Body of pancreas (tissue), 4 donors: ENCODE measurements at places on chromosomes 6 and 20. TPM values are rescaled to one million over a fixed set of nuclear protein-coding genes. Genes with fewer than 3 reads are reported as not detected.

GRCh38 chr20:62402456-62403150 is 4.5 kb downstream of the CABLES2 start:
- H3K27me3 ChIP-seq: no peaks in the 10 kb centered on the region
- no peak overlapping the region for H3K27ac ChIP-seq
- H3K4me3 ChIP-seq: no peak overlapping the region

SLC35B3 gene
- total RNA-seq: 15.3 TPM

DNA sequence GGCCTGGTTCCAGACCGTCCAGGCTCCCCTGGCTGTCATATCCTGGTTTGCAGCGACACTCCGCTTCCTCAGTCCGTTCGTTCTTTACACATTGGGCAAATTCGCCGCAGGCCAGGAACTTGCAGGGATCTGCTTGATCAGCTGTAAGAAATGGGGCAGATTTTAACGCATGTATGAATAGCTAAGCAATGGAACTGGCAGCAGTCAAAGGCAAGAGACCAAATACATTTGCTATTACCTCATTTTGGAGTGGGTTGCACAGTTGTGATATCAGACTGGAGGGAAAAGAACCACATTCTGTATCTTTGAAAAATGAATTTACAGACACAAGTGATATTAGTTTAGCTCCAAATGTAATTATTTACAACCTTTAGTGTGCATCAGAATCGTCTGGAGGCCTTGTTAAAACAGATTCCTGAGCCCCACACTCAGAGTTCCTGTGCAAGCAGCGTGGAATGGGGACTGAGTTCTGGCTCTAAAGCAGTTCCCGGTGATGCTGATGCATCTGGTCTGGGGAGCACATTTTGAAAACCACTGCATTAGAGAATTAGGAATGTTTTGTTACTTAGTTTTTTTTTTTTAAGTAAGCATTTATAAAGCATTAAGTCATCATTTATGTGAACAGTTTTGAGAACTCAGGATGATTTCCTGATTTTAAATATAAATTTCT is 141.3 kb downstream of the IMPG1 start:
- no peak overlapping the region for H3K4me3 ChIP-seq
- H3K4me1 ChIP-seq: peaks cover 3% of the 10 kb centered on the region
- H3K27ac ChIP-seq: no peak overlapping the region
- DNase-seq: no peak
- H3K36me3 ChIP-seq: no peaks in the 10 kb centered on the region

- no peak overlapping the region for H3K4me3 ChIP-seq
- no peaks in the 10 kb centered on the region for H3K27me3 ChIP-seq
- no peak overlapping the region for H3K27ac ChIP-seq
- no peaks in the 10 kb centered on the region for H3K36me3 ChIP-seq
Observed at GRCh38 chr20:59605601-59606364, 1.4 kb downstream of the PHACTR3 start.

FANCE gene
- 4.9 TPM for total RNA-seq

ADGRG6 gene
- total RNA-seq: 38.6 TPM

GRCh38 chr6:131331873-131332781 is 196.9 kb downstream of the AKAP7 start:
- no peaks in the 10 kb centered on the region for H3K27me3 ChIP-seq
- no peaks in the 10 kb centered on the region for H3K36me3 ChIP-seq
- DNase-seq: no peak
- no peak overlapping the region for H3K4me3 ChIP-seq
- no peaks in the 10 kb centered on the region for H3K4me1 ChIP-seq
- no peak overlapping the region for H3K27ac ChIP-seq

DNA sequence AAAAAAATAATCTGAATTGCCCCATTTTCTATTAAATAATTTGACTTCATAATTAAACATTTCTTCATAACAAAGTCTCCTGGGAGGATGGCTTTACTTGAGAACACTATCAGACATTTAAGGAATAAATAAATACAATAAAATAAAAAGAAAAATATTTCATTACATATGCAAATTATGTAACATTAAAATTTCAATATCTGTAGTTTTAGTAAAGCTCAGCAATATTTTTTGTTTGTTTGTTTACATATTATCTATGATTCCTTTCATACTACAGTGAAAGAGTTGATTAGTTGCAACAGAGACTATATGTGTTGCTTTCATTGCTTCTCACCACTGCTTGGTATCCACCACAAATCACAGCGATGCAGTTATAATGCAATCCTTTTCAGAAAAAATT is 474.9 kb upstream of the GJE1 start:
- H3K36me3 ChIP-seq: no peaks in the 10 kb centered on the region
- no peaks in the 10 kb centered on the region for H3K4me1 ChIP-seq
- no peak overlapping the region for H3K4me3 ChIP-seq
- no peak for DNase-seq
- no peak overlapping the region for H3K27ac ChIP-seq

- H3K27me3 ChIP-seq: no peaks in the 10 kb centered on the region
- peak; percentile 66 for DNase-seq
- H3K27ac ChIP-seq: no peak overlapping the region
- H3K4me3 ChIP-seq: no peak overlapping the region
- H3K4me1 ChIP-seq: peaks cover 6% of the 10 kb centered on the region
Observed at GRCh38 chr6:106223300-106223930, 102.1 kb downstream of the ATG5 start.

PLCB4 gene
- 3.4 TPM for total RNA-seq

GRCh38 chr6:41428996-41429421 is 93.6 kb downstream of the NCR2 start:
- H3K4me3 ChIP-seq: no peak overlapping the region
- DNase-seq: no peak
- H3K27ac ChIP-seq: no peak overlapping the region
- H3K36me3 ChIP-seq: no peaks in the 10 kb centered on the region
- H3K4me1 ChIP-seq: peaks cover 22% of the 10 kb centered on the region

SLC32A1 gene
- total RNA-seq: not detected

WFDC10B gene
- not detected for total RNA-seq

DNA sequence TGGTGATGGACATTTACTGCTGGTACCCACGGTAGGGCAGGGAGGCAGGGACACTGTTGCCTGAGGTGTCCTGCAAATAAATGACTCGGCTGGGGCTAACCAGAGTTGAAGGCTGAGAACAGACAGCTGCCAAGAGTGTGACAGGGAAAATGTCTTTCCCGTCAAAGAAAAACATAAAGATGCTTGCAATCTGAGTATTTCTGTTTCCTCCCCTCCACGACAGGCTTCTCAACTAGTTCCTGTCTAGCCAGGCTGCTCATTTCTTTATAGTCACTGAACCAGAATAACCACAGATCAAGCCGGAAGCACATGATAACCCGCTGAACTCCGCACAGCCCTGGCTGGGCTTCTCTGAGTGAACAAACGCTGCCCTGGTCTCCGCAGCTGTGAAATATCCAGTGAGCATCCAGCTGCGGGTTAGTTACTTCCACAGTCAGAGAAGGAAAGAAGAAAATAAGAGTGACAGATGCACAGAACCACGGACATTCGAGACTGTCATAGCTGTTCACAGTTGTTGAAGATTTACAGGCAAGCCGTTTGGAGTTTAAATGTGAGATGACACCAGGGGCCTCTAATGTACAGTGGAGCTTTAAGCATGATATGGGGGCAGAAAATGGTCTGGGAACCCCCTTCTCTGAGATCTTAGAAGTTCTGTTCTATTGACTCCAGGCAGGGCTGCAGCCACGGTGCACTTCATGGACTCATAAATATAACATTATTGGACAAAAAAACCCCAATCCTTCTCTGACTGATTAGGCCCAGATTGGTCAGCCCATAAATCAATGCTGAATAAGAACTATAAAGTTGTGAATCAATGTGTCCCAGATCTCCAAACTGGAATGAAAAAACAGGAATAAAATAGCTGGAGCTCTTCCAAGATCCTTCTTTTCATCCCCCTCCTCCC is 299.9 kb upstream of the SUPT3H start:
- DNase-seq: no peak
- no peaks in the 10 kb centered on the region for H3K27me3 ChIP-seq
- H3K27ac ChIP-seq: no peak overlapping the region
- no peaks in the 10 kb centered on the region for H3K4me1 ChIP-seq
- no peak overlapping the region for H3K4me3 ChIP-seq
- H3K36me3 ChIP-seq: no peaks in the 10 kb centered on the region

SPTLC3 gene
- total RNA-seq: 5.3 TPM

- no peak for DNase-seq
- H3K4me3 ChIP-seq: no peak overlapping the region
- no peaks in the 10 kb centered on the region for H3K36me3 ChIP-seq
- H3K27me3 ChIP-seq: no peaks in the 10 kb centered on the region
Observed at GRCh38 chr6:135066806-135067205, 12.2 kb upstream of the HBS1L start.

- no peak overlapping the region for H3K27ac ChIP-seq
- no peak overlapping the region for H3K4me3 ChIP-seq
- no peak for DNase-seq
- H3K36me3 ChIP-seq: no peaks in the 10 kb centered on the region
- H3K4me1 ChIP-seq: no peaks in the 10 kb centered on the region
- H3K27me3 ChIP-seq: no peaks in the 10 kb centered on the region
Observed at GRCh38 chr6:109322825-109323224, 59.4 kb downstream of the CD164 start.

DNA sequence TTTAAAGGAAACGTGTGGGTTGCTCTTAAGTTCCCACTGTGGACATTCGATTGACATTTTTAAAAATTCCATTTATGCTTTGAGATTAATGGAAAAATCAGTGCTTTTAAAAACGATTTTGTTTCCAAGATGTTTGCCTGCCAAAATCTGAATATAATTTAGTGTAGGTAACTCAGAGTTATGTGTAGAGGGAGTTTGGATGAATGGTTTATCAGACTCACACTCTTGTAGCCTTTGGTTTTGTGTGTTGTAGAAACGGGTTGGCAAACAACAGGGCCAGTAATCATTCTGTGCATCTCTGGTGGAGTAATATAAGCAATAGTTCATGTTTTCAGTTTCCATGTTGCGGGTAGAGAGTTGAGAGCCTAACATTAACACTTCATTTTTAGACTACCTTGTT is 140.6 kb downstream of the RPS12 start:
- H3K36me3 ChIP-seq: no peaks in the 10 kb centered on the region
- H3K4me3 ChIP-seq: no peak overlapping the region
- DNase-seq: no peak
- H3K27me3 ChIP-seq: no peaks in the 10 kb centered on the region
- no peaks in the 10 kb centered on the region for H3K4me1 ChIP-seq

SLC44A4 gene
- total RNA-seq: 19.2 TPM

DNA sequence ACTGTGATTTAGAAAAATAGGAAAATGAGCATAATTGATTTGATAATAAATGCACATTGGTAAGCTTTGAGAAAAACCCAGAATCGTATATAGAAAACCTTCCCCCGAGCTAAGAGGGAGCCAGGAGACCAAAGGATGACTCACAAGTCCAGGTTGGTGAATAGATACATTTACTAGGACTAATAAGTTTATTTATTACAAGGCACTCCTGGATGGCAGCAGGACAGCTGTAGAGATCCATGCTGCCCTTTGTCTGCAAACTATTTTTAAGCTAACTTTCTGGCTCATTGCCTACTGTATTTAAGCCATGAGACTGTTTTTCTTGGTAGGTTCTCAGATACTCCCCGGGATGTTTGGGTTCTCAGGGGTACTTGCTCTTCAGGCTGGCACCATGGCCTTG is 13.4 kb downstream of the CASP8AP2 start:
- no peak overlapping the region for H3K4me3 ChIP-seq
- no peak overlapping the region for H3K27ac ChIP-seq
- no peak for DNase-seq
- H3K27me3 ChIP-seq: no peaks in the 10 kb centered on the region

DNA sequence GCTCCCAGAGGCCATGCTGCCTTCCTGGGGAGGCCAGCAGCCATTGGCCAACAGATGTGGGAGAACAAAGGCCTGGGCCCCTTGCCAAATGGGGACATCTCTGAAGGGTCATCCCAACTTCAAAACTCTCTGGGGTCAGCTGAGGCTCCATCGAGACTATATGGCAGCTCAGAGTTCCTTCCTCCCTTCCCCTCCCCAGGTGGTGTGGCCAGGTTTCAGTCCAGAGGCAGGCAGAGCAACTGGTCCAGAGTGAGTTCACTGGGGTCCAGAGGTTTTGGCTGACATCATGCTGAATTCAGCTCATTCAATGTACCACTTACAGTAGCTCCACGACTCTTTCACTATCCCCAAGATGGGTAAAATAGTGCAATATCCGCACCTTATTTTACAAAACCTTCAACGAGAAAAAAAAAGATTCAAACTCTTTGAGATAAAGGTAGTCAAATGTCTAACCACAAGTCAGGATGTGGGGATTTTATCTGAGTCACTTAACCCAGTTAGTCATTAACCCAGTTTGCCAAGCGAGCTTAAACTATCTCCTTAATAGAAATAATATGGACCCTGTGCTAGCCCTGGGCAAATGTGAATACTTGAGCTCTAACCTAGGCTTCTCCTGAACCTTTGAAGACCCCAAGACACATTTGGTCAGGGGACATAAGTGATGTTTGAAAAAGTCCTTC is 108.4 kb upstream of the PLEKHG1 start:
- DNase-seq: no peak
- no peaks in the 10 kb centered on the region for H3K36me3 ChIP-seq
- H3K4me3 ChIP-seq: no peak overlapping the region
- peaks cover 7% of the 10 kb centered on the region for H3K4me1 ChIP-seq

GHRH gene
- total RNA-seq: not detected
